ENCODE measurements at places on chromosomes 2 and 18.

DNA sequence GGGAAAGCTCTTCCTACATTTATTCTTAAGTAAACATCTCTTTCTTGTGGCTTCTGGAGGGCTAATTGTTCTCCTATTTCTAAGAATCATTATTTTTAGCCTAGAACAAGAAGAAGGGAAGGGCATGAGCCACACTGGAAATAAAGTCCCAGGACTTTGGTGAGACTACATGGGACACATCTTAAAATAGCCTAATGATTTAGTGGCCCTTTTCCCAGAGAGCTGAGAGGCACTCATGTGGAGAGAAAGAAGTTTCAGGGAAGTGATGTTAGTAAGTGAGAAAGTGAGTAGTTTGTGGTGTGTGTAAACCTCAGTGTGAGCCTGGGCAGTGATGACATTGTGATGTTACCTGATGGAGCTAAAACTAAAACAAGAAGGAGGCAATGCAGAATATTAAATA, 14.6 kb downstream of the ITGA4 start:
- DNase-seq = no peak

GRCh38 chr18:36153203-36153602, 23.5 kb downstream of the ELP2 start:
- DNase-seq = no peak

DNA sequence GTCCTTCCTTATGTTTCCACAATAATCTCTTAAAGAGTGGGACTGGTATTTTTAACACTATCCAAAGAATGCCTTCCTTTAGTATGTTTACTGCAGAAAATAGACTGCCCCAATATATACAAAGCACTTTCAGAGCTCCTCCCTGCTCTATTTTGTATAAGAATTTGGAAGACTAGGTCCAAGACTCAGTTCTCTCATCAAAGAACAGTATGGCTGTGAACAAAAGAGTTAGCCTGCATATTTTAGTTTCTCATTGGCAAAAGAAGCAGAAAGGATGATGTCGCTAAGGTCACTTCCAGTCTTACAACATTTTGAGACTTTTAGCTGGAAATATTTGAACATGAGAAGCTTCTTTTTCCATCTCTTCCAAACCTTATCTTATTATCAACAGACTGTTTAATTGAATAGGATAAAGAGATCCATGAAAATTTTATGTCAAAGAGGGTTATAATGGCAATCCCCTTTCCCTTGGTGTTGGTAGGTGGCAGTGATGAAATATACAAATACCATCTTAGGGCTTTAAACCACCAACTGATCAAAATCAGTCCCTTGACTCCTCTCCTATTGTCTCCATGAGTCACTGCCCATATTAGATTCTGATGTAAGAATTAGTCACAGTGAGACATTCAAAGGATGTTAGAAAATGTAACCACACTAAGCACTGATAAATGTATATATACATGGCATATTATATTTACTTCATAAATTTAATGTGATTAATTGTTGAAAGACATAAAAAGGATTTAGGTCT, 266.9 kb upstream of the DSEL start:
- DNase-seq = no peak

- DNase-seq = no peak
Observed at GRCh38 chr2:189412330-189412953, 28.8 kb upstream of the WDR75 start.

- DNase-seq = no peak
Observed at GRCh38 chr18:76913583-76913982, 91.2 kb downstream of the ZNF236 start.

GRCh38 chr2:177538323-177538722, 145.8 kb downstream of the AGPS start:
- no peak for DNase-seq

GRCh38 chr2:171814883-171815282, 79.2 kb downstream of the SLC25A12 start:
- DNase-seq = no peak

DNA sequence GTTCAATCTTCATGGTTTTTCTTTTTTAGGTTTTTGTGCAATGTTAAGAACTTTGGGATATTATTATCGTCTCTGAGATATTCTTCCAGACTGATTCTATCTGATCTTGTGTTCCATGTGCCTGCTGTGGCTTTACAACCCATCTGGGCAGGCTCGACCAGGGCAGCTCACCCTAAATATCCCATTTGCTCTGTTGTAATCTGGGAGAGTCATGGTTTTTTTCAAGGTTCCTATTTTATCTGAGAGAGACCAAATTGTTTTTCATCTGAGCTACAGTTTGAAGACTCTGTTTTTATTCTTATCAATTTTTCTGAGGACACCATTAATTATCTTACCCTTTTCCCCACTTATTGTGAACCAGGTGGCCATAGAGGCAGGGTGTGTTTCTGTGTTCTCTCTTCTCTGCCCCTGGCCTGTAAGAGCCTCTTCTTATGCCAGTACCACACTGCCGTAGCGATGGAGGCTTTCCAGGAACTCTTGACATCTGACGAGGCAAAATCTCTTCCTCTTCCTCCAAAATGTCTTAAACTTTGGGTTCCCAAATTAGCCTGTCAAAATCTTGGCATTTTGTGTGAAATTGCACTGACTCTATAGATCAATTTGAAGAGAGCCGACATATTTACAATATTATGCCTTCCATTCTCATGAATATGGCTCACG, 3.1 kb downstream of the SP140L start:
- no peak for DNase-seq

GRCh38 chr18:40576507-40577115, 1378.4 kb upstream of the PIK3C3 start:
- DNase-seq = no peak

DNA sequence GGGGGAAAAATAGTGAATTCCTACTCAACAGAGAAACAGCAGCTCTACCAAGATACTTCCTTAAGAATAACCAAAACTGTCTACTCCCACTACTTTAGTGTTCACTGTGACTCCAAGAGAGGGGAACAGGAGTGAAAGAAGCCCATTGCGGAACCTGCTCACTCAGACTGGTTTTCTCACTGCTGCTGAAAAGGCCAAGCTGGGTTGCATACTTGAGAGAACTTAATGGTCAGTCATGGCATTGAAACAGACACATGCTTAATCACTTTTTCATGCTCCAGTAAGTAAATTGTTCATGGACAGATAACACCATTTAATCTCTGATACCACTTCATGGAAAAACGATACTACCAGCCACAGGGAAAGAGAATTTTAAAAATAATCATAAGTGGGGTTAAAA, 35.7 kb upstream of the SLC8A1 start:
- DNase-seq = no peak

GRCh38 chr2:166411473-166412230, 35.9 kb upstream of the SCN9A start:
- DNase-seq = no peak

- DNase-seq = no peak
Observed at GRCh38 chr2:239318790-239319661, 81.8 kb downstream of the HDAC4 start.

Data from stimulated activated CD8-positive, alpha-beta memory T cell treated with anti-CD3 and anti-CD28 coated beads, Interleukin-4, amount 100 ng/mL, for 1 hour (primary cell).